ENCODE measurements at places on chromosomes 2 and 18. TPM values are rescaled to one million over a fixed set of nuclear protein-coding genes. Genes with fewer than 3 reads are reported as not detected.

The B3GNT7 gene
- total RNA-seq, result 2.8 TPM

The IKZF2 gene
- 0.09 TPM for total RNA-seq

The PAX8 gene
- total RNA-seq, result 1.5 TPM

The PLA2R1 gene
- total RNA-seq, result 2.7 TPM

The REL gene
- 1.0 TPM for total RNA-seq

The DYNAP gene
- not detected for total RNA-seq

The PRLH gene
- total RNA-seq, result not detected

The CFAP53 gene
- 0.19 TPM for total RNA-seq

The EPB41L3 gene
- 0.52 TPM for total RNA-seq

The C2orf49 gene
- 18.7 TPM for total RNA-seq

The CROCC2 gene
- not detected for total RNA-seq

The POMC gene
- not detected for total RNA-seq

The IMPA2 gene
- total RNA-seq, result 74.3 TPM

The CNDP1 gene
- not detected for total RNA-seq

The POTEJ gene
- not detected for total RNA-seq

The TRIM43 gene
- total RNA-seq, result not detected

The ALPI gene
- not detected for total RNA-seq

The SPR gene
- 83.9 TPM for total RNA-seq

The AOX1 gene
- total RNA-seq, result 4.9 TPM

The CTAGE1 gene
- total RNA-seq, result not detected

The TCF7L1 gene
- total RNA-seq, result 10.5 TPM

The SP5 gene
- total RNA-seq, result not detected

The APLF gene
- total RNA-seq, result 0.63 TPM

The CCDC74A gene
- total RNA-seq, result 14.6 TPM

The TRIM43B gene
- total RNA-seq, result not detected

The TAF1B gene
- total RNA-seq, result 48.9 TPM

The STK39 gene
- 18.5 TPM for total RNA-seq
